ENCODE measurements at places on chromosomes 1 and 21. TPM values are rescaled to one million over a fixed set of nuclear protein-coding genes. Genes with fewer than 3 reads are reported as not detected.

LCE6A gene
- not detected for total RNA-seq

KIAA1614 gene
- total RNA-seq: 4.1 TPM

- no peaks in the 10 kb centered on the region for H3K36me3 ChIP-seq
- no peak for DNase-seq
- H3K4me1 ChIP-seq: peaks cover 18% of the 10 kb centered on the region
- no peak overlapping the region for H3K27ac ChIP-seq
These were observed 2.0 kb upstream of the ATF3 start for GRCh38 chr1:212606395-212607205.

ZSCAN20 gene
- total RNA-seq: 9.7 TPM

TTC22 gene
- total RNA-seq: not detected

IRF6 gene
- total RNA-seq: 0.47 TPM

Data from glutamatergic neuron (in vitro differentiated cells).